Adrenal gland (tissue), 19 donors: ENCODE measurements at places on chromosomes 4 and X. TPM values are rescaled to one million over a fixed set of nuclear protein-coding genes. Genes with fewer than 3 reads are reported as not detected.
A peak's percentile ranks its signal among the peaks of the same experiment; 100 is the strongest.

- H3K4me3 ChIP-seq = no peak overlapping the region
- H3K36me3 ChIP-seq = no peaks in the 10 kb centered on the region
Observed at GRCh38 chrX:9433596-9433995, 31.3 kb upstream of the TBL1X start.

DNA sequence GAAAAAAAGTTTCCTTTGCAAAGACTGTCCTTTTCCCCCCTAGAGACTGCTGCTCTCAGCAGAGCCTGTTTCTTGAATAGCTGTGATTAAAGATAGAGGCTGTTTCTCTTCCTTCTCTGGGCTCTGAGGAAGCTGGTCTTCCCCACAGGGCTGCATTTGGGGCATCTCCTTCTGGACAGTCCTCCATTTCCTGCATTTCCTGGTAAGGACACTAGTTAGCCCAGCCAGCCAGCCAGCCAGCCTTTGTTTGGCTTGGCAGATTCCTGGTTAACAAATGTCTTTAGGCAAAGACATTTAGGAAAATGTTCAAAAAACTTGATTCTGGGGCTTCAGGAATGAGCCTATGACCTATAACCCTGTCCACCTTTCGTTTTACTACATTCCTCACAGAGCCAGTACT is 34.0 kb upstream of the PLAC1 start:
- no peak for DNase-seq
- no peaks in the 10 kb centered on the region for H3K4me1 ChIP-seq
- H3K4me3 ChIP-seq = no peak overlapping the region
- no peaks in the 10 kb centered on the region for H3K36me3 ChIP-seq
- H3K27ac ChIP-seq = no peak overlapping the region

Gene FAM53A
- polyA plus RNA-seq = 2.2 TPM

DNA sequence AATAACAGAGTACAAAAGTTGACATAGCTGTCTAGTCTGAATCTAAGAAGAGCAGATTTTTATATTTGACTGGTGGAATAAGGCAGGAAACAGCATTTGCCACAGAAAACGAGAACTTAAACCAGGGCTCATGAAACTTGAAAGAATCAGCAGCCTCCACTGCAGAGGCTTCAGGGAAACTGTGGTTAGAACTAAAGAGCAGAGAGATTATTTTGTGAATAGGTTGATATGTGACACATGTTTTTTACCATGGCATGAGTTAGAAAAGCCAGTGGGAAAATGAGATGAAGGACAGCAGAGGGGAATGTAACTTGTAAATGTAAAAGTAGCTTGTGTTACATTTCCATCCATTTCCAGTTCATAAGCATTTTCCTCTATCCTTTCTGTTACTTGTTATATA is 63.7 kb upstream of the CAMK2D start:
- H3K27me3 ChIP-seq = no peaks in the 10 kb centered on the region
- no peak for DNase-seq
- peaks cover 5% of the 10 kb centered on the region for H3K4me1 ChIP-seq
- no peak overlapping the region for H3K27ac ChIP-seq
- no peaks in the 10 kb centered on the region for H3K36me3 ChIP-seq
- H3K4me3 ChIP-seq = no peak overlapping the region

GRCh38 chrX:136735601-136736000 is 45.1 kb downstream of the ARHGEF6 start:
- H3K4me3 ChIP-seq = no peak overlapping the region
- no peaks in the 10 kb centered on the region for H3K36me3 ChIP-seq
- H3K4me1 ChIP-seq = no peaks in the 10 kb centered on the region
- no peaks in the 10 kb centered on the region for H3K27me3 ChIP-seq
- DNase-seq = no peak
- no peak overlapping the region for H3K27ac ChIP-seq

Gene CT55
- not detected for polyA plus RNA-seq

DNA sequence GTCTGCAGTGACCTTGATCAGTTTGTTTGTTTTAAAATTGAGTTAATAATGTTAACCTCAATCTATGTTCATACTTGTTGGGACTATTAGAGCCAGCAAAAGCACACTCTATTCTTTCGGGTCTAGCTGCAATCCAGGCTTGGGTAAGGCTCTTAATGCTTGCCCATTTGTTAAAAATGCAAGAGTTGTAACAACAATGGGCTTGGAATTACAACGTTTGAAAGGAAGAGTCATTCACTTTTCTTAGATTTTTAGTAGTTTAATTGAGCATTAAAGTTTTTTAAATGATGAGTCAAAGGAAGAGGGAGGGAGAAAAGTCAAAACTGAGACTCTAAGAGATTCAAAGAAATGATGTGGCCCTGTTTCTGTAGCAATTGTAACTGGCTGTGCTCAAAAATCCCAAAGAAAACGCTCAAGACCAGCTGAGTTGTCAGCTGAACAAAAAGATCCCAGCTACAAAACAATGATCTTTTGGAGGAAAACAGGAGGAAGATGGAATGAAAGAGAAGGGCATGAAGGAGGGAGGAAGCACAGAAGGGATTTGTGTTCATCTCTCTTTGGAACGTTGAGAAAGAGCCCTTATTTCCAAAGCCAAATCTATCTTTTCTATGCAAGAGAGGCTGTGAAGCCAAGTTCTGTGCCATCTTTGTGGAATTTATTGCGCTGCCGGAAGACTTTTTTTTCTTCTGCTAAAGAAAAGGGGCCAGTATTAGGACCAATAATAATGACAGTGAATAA is 5.5 kb downstream of the SCD5 start:
- peak overlapping the region; percentile 51 for H3K27ac ChIP-seq
- no peaks in the 10 kb centered on the region for H3K36me3 ChIP-seq
- H3K4me3 ChIP-seq = no peak overlapping the region
- H3K27me3 ChIP-seq = no peaks in the 10 kb centered on the region

- no peaks in the 10 kb centered on the region for H3K4me1 ChIP-seq
- no peaks in the 10 kb centered on the region for H3K36me3 ChIP-seq
- no peak for DNase-seq
- no peaks in the 10 kb centered on the region for H3K27me3 ChIP-seq
- no peak overlapping the region for H3K27ac ChIP-seq
Observed at GRCh38 chr4:172515266-172515879, 653.2 kb upstream of the GALNT7 start.

- H3K27me3 ChIP-seq = peaks cover 7% of the 10 kb centered on the region
- no peak overlapping the region for H3K4me3 ChIP-seq
- no peak for DNase-seq
- no peaks in the 10 kb centered on the region for H3K36me3 ChIP-seq
Observed at GRCh38 chrX:38975368-38975942, 174.2 kb downstream of the MID1IP1 start.

Gene PGAM4
- polyA plus RNA-seq = not detected

- DNase-seq = no peak
- H3K4me1 ChIP-seq = peaks cover 23% of the 10 kb centered on the region
- no peaks in the 10 kb centered on the region for H3K27me3 ChIP-seq
- no peak overlapping the region for H3K4me3 ChIP-seq
Observed at GRCh38 chr4:123415977-123416376, 19.4 kb downstream of the SPRY1 start.

DNA sequence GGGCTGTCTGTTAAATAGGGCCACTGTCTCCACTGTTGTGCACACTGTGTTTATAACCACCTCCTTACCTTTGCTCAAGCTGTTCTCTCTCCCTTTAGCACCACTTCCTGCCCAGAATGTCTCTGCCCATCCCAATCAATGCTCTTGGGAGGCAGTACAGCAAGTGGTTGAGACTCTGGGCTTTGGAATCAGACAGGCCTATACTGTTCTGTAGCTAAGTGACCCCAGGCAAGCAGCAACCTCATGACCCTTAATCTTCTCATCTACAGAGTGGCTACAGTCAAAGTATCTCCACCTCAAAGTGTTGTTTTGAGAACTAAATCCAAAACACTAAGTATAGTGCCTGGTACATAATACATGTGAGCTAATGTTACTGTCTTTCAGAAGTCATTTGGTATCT is 3.8 kb upstream of the TXK start:
- no peaks in the 10 kb centered on the region for H3K27me3 ChIP-seq
- no peak for DNase-seq
- no peaks in the 10 kb centered on the region for H3K36me3 ChIP-seq
- H3K27ac ChIP-seq = no peak overlapping the region
- H3K4me1 ChIP-seq = no peaks in the 10 kb centered on the region

Gene NUDT11
- 5.0 TPM for polyA plus RNA-seq

GRCh38 chr4:76199664-76200211 is 13.9 kb downstream of the SCARB2 start:
- no peak for DNase-seq
- no peak overlapping the region for H3K4me3 ChIP-seq
- no peak overlapping the region for H3K27ac ChIP-seq
- H3K36me3 ChIP-seq = no peaks in the 10 kb centered on the region
- H3K27me3 ChIP-seq = no peaks in the 10 kb centered on the region

- no peaks in the 10 kb centered on the region for H3K4me1 ChIP-seq
- H3K27me3 ChIP-seq = peaks cover 5% of the 10 kb centered on the region
- no peak within 1 kb of the TSS for H3K4me3 ChIP-seq
- H3K36me3 ChIP-seq = no peaks in the 10 kb centered on the region
- DNase-seq = no peak
Observed at GRCh38 chr4:76434901-76435527, at the start of gene SHROOM3. Gene SHROOM3 (plus strand): TSS chr4:76435229. CDS start chr4:76436053, 824 bp downstream.

- H3K27ac ChIP-seq = no peak overlapping the region
- H3K36me3 ChIP-seq = no peaks in the 10 kb centered on the region
- DNase-seq = no peak
- no peak overlapping the region for H3K4me3 ChIP-seq
- no peaks in the 10 kb centered on the region for H3K4me1 ChIP-seq
Observed at GRCh38 chr4:5930456-5930855, 37.6 kb upstream of the CRMP1 start.

DNA sequence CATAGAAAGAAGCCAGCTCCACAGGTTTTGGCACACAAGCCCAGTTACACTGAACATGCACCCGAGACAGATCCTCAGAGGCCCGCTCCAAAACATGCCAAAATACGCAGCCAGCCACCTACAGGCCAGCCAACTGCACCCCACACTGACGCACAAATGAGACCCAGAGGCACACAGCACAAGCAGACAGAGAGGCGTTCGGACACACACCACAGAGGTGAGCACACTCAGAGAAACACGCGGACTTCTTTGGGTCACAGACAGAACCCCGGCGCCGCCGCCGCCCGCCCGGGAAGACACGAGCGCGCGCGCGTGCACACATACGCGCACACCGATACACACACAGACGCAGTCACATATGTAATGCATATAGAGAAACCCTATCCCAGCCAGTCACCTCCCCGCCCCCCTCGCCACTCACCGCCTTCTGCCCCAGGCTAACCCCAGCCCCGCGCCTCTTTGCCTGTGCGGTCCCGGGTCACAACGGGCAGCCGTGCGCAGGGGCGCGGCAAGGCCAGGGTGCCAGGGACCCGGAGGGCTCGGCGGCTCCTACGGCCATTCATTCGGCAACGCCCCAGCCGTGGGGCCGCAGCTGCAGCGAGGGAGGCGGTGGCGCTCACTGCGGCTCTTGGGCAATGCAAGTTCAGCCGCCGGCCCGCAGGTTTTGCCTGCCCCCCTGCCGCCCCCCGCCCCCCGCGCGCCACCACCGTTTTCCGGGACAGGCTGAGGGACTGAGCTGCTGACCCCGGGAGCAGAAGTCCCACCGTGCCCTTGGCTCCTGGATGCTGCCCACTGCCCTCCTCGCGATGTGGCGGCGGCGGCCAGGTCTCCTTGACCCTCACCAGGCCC is 553 bp downstream of the SEPTIN6 start:
- peak overlapping the region; percentile 94 for H3K27ac ChIP-seq
- DNase-seq = peak; percentile 52
- no peaks in the 10 kb centered on the region for H3K36me3 ChIP-seq
- no peaks in the 10 kb centered on the region for H3K27me3 ChIP-seq

Gene CXorf49
- not detected for polyA plus RNA-seq

Gene STK32B
- 0.29 TPM for polyA plus RNA-seq

GRCh38 chr4:40601641-40602040 is 28.0 kb downstream of the RBM47 start:
- no peak for DNase-seq
- no peak overlapping the region for H3K4me3 ChIP-seq
- H3K27me3 ChIP-seq = no peaks in the 10 kb centered on the region
- peaks cover 40% of the 10 kb centered on the region for H3K4me1 ChIP-seq

Gene CSAG2
- not detected for polyA plus RNA-seq

GRCh38 chrX:121579016-121579760 is 531.8 kb downstream of the GLUD2 start:
- H3K27ac ChIP-seq = no peak overlapping the region
- no peaks in the 10 kb centered on the region for H3K27me3 ChIP-seq
- H3K4me1 ChIP-seq = no peaks in the 10 kb centered on the region
- DNase-seq = peak; percentile 49
- H3K36me3 ChIP-seq = no peaks in the 10 kb centered on the region
- no peak overlapping the region for H3K4me3 ChIP-seq

- H3K4me1 ChIP-seq = no peaks in the 10 kb centered on the region
- H3K4me3 ChIP-seq = no peak overlapping the region
- no peak for DNase-seq
- H3K36me3 ChIP-seq = peaks cover 9% of the 10 kb centered on the region
- no peaks in the 10 kb centered on the region for H3K27me3 ChIP-seq
Observed at GRCh38 chr4:39597695-39598381, 40.8 kb downstream of the SMIM14 start.

DNA sequence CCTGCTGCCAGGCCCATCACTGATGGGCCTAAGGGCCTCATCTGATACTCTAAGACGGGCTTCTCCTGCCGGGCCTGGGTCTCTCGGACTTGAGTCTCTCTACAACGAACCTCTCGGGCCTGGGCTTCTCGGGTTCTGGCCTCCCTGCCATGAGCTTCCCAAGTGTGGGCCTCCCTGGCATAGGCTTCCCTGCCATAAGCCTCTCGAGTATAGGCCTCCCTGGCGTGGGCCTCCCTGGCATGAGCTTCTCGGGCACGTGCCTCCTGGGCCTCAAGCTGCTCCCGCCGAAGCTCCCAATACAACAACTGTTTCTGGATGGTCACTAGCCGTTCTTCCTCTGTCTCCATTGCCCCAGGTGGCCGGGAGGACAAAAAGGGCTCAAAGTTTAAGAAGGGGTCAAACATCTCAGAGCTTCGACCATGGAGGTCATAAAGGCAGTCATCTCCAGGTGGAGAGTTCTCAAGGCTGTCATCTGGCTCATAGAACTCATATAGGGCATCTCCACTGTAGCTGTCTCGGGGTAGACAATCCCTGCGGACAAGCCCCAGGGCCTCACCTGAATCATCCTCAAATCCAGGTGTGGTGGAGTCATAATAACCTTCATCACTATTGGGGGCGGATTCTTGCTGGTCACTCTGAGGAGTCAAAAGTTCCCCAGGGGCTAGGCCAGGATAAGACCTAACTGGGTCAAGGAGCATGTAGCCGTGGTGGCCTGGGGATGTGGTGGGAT is 14.1 kb downstream of the AMER1 start:
- H3K4me3 ChIP-seq = no peak overlapping the region
- H3K27me3 ChIP-seq = no peaks in the 10 kb centered on the region
- H3K36me3 ChIP-seq = no peaks in the 10 kb centered on the region
- H3K4me1 ChIP-seq = no peaks in the 10 kb centered on the region
- no peak overlapping the region for H3K27ac ChIP-seq
